ENCODE measurements at places on chromosomes 2 and 18.
A peak's percentile ranks its signal among the peaks of the same experiment; 100 is the strongest.

- no peak for DNase-seq
These were observed 71.6 kb downstream of the STPG4 start for GRCh38 chr2:47083485-47083884.

DNA sequence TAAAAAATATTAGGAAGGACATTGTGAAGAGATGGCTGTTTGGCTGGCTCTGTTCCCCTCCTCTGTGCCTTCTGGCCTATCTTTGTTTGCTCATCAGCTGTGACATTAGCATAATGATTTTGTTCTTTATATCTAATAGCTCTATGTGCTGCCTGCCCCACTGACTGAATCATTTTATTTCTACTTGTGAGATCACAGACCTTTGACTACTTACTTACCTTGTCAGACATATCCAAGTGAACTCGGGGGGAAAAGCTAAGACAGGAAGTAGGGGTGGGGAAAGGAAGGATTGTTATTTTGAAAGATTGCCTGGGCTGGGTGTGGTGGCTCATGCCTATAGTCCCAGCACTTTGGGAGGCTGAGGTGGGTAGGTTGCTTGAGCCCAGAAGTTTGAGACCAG lies 104.2 kb downstream of the ASAP2 start:
- DNase-seq: no peak

DNA sequence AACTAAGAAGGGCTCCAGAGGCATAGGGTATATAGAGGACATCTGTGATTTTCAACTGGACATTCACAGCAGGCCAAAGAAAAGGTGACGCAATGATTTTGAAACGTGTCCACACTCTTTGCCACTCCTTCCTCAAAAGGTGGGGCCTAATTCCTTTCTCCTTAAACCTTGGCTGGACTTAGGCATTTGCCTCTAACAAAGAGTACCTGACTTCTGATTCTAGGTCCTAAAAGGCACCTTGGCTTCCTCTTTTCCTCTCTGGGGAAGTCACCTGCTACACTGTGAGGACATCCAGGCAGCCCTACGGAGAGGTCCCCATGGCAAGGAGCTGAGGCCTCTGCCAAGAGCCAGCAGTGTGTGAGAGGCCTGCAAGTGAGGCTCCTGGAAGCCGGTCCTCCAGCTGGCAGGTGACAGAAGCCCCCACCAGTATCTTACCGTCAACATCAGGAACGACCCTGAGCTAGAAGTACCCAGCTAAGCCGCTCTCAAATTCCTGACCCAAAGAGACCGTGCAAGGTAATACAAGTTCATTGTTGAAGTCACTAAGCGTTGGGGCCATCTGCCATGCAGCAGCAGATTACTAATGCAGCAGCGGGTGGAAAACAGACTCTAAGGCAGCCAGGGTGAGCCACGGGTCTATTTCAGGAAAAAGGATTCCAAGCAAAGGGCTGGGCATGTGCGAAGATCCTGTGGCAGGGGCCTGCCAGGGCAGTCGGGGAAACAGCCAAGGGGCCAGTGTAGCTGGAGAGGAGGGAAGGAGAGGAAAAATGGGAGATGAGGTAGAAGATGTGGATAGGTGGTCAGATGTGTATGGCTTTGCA lies 7.4 kb upstream of the HES6 start:
- no peak for DNase-seq

GRCh38 chr2:75637568-75637967 lies 9.0 kb upstream of the MRPL19 start:
- no peak for DNase-seq

- DNase-seq: no peak
These were observed 396.8 kb upstream of the UBE2E3 start for GRCh38 chr2:180583441-180584140.

DNA sequence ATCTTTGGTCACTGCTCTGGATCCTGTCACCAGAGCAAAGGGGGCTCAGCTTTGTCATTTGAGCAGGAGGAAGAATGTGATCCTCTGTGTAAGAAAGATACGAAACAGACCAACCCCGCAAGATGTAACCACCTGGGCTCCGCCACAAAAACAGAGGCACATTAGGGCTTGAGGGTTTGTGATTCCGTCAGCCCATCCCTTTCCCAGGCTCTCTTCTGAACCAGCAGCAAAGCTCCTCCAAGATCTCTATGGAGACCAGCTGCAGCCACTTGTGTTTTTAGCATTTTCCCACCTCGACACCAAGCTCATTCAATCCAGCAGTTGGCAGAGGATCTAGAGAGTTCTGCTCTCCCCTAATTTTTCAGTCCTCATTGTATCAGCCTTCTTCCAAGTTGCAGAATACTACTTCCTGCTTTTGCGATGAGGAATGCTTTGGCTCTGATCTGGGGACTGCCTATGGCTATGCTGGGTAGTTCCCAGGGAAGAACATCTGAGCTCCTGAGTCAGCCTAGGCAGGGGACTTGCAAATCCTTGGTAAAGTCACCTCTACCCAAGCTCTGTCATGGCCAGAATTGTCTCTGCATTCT lies 139.6 kb upstream of the RAB12 start:
- DNase-seq: no peak

DNA sequence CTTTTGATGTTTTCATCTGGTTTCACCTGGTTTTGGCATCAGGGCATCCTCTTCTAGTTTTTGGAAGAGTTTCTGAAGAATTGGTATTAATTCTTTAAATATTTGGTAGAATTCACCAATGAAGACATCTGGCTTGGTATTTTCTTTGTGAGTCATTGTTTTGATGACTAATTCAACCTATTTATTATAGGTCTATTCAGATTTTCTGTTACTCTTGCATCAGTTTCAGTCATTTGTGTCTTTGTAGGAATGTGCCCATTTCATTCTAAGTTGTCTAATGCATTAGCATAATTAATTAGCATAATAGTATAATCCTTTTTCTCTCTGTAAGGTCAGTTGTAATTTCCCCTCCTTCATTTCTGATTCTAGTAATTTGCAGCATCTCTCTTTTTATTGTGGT lies 8.0 kb downstream of the GNLY start:
- DNase-seq: no peak

DNA sequence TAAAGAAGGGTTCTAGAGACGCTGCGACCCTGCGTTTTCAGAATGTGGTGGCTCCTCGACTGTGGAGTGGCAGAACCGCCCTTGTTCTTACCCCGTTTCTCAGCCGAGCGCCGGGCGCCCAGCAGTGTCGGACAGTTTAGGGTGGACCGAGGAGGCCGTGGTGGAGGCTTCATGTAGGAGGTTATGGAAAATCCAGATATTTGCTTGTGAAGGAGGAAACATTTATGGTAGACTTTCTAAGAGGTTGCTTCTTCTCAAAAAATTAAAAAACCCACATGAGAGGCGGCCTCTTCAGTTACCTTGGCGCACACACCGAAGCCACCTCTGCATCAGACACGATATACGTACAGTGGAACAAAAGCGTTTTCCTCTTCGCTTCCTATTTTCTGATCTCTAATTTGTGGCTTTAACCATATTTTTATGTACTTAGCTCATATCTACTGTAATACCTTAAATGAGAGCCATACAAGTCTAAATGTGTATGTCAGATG lies 120.8 kb downstream of the NFATC1 start:
- DNase-seq: peak; percentile 66

GRCh38 chr18:51077217-51077616 lies 47.2 kb downstream of the SMAD4 start:
- no peak for DNase-seq

DNA sequence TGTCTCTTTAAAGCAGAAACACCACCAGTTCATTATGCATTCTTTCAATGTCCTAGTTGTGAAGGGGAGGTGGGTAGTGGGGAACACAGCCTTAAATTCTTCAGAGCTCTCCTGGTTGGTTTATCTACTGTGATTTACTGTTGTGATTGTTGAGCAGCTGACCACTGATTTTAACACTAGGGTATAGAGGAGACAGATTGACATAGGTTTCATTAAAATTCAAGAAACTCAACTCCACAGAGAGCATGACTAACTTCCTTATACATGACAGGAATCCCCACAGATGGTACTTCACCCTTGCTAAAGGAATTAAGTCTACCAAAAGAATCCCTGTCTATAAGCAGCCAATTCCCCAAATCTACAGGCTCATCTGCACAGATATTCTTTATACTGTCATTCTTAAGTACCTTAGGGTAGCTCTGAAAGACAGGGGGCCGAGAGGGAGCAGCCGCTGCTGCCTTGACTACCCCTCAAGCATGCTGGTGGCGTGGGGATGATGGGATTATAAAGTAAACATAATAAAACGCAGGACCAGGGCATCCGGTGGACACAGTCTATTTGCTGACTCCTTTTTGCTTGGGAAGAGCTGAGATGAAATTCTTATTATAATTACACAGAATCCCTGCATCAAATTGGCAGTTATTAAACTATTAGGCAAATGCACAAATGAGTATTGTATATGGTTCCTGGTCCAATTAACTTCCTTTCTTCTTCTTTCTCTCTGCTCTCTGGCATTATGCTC lies 1377.6 kb upstream of the PIK3C3 start:
- no peak for DNase-seq

- DNase-seq: no peak
These were observed 3.5 kb upstream of the PPP1CB start for GRCh38 chr2:28748176-28748575.

GRCh38 chr2:127859712-127860085 lies 1.7 kb upstream of the POLR2D start:
- peak; percentile 73 for DNase-seq

DNA sequence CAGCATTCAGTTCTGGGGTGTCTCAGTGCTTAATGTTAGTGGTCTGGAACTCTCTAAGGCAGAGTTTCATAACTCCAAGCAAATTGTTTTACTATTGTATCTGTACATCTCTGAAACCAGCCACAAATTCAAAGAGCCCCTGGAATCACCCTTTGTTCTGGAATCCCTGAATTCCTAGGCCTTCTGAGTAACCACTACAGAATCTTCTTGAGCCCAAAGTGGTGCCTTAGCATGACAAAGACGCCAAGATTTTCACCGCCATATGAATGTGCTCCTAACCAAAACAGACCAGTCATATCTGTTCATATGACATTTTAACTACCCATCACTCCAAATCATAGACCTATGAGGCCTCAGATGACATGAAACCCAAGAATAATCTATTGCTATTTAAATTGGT lies 668.1 kb downstream of the EPHA4 start:
- no peak for DNase-seq

GRCh38 chr18:45303026-45303425 lies 312.2 kb upstream of the SLC14A2 start:
- no peak for DNase-seq

GRCh38 chr2:68196120-68196716 lies 38.5 kb downstream of the PNO1 start:
- DNase-seq: no peak

DNA sequence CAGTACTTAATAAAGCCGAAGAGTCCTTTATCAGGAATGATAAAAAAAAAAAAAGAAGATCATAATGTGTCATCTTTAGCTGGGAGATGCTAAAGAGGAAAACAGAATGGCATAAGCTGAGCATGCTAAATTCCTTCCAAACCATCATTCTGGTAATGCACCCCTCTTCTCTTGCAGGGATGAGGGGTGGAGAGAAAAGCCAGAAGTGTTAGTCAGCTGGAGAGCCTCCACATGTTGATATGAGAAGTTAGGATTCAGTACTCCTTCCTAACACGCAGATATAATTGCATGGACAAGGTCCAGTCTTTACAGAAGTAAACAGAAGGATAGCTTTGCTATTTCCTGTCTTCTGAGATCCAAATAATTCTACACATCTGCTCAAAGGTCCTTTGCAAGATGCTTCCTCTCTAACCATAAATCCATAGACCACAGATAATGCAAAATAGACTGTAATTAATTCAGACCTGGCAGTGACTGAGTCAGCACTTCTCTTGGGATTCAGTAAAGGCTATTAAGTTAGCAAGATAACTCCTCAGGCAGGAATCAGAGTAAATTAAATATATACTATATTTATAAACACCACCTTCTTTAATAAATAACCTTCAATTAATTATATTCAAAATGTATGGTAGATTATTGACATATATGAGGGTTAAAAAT lies 930.0 kb upstream of the KLHL29 start:
- no peak for DNase-seq

- DNase-seq: no peak
These were observed 8.1 kb downstream of the COPS7B start for GRCh38 chr2:231794383-231794782.

DNA sequence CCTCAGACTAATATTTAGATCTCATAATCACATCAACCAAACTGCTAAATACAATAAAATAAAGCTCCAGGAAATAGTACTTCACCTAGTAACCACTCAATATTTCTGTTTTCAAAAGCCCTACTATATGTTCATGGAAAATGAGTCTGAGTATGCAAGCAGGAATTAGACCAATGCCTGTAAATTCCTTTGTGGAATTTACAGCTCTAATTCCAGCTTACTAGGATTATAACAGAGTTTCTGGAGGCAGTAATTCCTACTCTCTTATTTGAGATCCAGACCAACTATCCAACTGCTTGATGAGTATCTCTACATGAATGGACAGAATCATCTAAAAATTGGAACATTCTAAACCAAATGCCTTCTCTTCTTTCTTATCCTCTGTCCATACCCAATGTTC lies 11.6 kb downstream of the CDKL4 start:
- no peak for DNase-seq

DNA sequence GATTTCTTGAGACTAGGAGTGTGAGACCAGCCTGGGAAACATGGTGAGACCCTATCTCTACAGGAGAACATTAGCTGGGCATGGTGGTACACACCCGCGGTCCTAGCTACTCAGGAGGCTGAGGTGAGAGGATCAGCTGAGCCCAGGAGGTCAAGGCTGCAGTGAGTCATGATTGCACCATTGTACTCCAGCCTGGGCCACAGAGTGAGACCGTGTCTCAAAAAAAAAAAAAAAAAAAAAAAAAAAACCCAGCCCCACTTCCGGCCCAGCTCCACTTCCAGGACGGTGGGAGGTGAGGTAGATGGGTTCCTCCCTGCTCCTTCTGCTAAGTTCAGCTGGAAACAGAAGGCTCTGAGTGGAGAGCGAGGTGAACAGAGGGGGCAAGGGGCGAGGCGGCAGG lies 41.4 kb upstream of the NFATC1 start:
- no peak for DNase-seq

- DNase-seq: no peak
These were observed 148.3 kb upstream of the KLHL14 start for GRCh38 chr18:32920796-32921787.

- DNase-seq: no peak
These were observed 6.5 kb downstream of the STARD6 start for GRCh38 chr18:54351186-54351585.

DNA sequence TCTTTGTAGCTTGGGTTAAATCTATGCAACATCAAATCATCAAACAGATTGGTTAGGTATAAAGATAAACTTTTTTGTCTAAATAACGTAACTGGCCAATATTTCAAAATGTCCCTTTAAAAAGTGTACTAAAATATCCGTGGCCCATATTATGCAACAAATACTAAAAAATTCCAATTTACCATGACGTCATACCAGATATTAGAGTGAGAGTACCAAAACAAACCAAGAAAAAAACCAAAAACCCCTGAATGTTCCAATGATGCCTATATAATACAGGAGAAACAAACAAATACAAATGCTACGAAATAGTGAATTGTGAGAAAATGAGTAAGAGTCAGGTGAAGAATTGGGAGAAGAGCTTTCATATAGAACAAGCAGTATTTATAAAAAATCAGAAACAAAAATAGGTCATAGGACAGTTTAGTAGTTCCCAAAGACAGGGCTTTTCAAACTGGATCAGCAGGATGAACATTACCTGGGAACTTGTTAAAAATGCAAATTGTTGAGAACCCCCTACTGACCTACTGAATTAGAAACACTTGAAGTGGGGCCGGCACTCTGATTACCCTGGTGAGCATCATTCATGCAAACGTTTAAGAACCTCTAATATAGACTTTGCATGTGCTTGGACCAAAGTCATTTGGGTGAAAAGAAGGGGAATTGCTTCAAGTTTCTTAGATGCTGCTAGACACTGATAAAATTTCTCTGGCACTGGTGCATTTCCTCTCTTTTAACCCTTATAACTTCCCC lies 753.7 kb downstream of the DSC3 start:
- no peak for DNase-seq
